ENCODE measurements at places on chromosomes 12 and 14.

GRCh38 chr12:22437031-22437806 lies 102.7 kb upstream of the ST8SIA1 start:
- no peak for DNase-seq

GRCh38 chr12:1920971-1921370 lies 2.5 kb upstream of the CACNA2D4 start:
- DNase-seq = no peak

DNA sequence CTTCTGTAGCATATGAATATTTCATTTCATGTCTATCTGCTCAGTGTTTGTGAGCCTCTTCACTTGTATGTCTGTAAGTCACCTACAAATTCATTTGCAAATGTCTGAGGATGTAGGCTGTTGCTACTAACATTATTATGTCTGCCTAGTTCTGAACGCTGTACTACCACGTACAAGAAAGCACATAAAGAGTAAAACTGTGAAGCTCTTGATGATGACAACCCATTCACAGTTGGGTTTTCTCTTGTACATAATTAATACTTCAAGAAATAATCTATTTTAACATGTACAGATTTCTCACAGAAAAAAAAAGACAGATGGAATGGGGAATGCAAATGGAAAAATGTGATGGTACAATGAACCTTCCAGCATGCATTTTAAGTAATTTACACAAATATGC lies 64.3 kb upstream of the CPNE8 start:
- DNase-seq = no peak

GRCh38 chr12:52877242-52877641 lies 27.6 kb downstream of the KRT8 start:
- no peak for DNase-seq

DNA sequence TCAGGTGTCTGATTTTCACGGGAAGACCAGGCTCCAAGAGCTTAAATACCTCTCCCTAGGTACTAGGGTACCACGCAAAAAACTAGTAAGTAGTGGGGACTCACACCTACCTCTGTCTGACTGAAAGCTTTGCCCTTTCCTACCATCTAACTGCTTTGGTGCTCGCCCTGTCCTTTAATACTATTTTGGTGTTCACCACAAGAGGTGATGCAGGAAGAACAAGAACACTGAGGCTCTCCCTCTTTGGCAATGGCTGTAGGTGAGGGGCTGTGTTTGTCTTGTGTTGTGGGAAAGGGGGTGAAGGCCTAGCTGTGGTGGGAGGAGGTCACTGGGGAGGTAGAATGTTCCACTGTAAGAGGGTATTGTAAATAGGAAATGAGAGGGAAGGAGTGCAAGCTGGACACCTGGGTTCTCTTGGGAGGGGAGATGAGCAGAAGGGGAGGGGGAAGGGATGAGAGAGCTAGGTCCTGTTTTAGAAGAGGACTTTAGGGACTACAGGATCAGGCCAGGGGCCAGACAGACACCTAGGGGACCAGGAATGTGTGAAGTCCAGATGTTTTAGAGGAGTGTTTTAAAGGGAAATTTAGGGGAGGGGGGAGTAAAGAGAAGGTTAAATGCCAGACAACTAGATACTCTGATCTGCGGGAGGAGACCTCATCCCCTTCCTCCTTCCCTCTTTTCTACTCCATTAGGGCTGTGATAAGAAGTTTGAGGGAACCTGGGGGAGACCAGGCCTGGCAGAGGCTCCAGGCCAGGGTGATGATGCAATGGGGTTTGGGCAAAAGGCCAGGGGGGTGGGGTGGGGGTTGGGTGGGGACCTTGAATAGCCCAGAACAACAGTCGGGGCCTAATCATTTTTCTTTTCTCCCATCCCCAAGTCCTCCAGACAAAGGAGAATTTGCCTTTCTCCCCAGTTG lies 2.1 kb downstream of the ITGA5 start:
- peak; percentile 47 for DNase-seq

GRCh38 chr12:116062698-116063097 lies 214.8 kb downstream of the MED13L start:
- no peak for DNase-seq

- no peak for DNase-seq
Measured at GRCh38 chr12:96808587-96808986, 98.5 kb upstream of the NEDD1 start.

GRCh38 chr14:57212919-57213318 lies 55.8 kb downstream of the EXOC5 start:
- DNase-seq = no peak

DNA sequence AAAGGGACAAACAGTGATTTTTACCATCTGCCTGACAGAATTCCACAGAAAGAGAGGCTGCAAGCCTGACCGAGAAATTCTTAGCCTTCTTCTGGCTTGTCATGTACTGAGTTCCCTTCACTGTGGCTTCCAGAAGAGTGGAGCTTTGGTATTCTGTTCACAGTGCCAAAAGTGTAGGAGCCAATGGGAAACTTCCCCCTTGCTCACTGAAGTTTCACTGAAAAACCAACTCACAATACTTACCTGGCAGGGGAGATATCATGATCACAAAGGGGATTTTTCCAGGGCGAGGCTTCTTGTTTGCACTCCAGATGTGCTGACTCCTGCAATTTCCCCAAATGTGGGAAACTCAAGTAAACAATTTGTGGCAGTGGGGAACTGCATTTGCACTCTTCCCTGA lies 31.7 kb upstream of the MMP19 start:
- no peak for DNase-seq

GRCh38 chr12:65941388-65941787 lies 117.1 kb downstream of the HMGA2 start:
- DNase-seq = peak; percentile 79

DNA sequence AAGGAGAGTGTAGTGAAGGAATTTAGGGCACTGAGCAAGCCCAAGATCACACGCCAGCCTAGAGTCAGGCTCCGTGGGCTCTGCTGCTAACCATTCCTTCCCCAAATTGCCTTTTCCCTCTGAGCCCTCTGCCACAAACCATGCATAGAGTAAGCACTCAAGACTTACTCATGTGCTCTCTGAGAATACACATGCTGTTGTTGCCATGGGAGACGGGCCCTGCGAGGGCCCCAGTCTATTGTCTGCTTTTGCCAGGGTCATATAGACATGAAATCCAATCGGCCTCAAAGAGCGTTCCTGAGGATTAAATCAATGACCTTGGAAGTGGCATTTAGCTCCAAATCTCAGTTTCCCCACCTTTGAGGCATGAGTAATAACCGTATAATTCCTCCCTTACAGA lies 48.7 kb upstream of the WSCD2 start:
- DNase-seq = no peak

DNA sequence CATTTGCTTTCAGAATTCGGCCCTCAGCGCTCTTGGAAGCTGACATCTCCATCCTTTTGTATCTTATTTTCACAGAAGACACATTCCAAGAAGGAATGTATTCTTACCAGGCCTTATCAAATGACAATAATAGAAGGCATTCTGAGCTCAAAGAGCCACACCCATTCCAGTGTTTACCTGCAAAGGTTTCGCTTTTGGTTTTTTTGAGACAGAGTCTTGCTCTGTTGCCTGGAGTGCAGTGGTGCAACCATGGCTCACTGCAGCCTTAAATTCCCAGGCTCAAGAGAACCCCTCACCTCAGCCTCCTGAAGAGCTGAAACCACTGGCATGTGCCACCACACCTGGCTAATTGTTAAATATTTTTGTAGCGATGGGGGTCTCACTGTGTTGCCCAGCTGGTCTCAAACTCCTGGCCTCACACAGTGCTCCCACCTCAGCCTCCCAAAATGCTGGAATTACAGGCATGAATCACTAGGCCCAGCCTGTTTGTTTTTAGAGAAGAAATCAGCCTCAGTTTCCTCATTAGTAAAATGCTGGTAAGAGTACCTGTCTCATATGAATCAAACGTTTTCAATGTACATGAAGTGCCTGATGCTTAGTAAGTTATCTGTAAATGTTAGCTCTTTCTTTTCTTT lies 69.2 kb downstream of the SLC6A12 start:
- DNase-seq = no peak

- DNase-seq = no peak
Measured at GRCh38 chr12:42587601-42588523, 1.7 kb downstream of the PRICKLE1 start.

DNA sequence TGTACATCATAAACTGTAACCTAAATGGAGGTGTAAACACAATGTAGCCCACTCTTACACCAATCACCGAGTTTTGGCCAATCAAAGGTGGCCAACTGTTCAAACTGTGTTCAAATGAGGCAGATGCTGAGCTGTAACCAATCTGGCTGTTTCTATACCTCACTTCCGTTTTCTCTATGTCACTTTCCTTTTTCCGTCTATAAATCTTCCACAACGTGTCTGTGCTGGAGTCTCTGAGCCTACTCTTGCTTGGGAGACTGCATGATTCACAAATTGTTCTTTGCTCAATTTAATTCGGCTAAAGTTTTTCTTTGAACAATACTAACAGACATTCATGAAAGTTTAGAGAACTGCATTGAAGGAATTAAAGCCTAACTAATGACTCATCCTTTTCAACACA lies 547.1 kb upstream of the USP15 start:
- no peak for DNase-seq

- DNase-seq = no peak
Measured at GRCh38 chr12:113184098-113184899, 979 bp downstream of the DDX54 start.

DNA sequence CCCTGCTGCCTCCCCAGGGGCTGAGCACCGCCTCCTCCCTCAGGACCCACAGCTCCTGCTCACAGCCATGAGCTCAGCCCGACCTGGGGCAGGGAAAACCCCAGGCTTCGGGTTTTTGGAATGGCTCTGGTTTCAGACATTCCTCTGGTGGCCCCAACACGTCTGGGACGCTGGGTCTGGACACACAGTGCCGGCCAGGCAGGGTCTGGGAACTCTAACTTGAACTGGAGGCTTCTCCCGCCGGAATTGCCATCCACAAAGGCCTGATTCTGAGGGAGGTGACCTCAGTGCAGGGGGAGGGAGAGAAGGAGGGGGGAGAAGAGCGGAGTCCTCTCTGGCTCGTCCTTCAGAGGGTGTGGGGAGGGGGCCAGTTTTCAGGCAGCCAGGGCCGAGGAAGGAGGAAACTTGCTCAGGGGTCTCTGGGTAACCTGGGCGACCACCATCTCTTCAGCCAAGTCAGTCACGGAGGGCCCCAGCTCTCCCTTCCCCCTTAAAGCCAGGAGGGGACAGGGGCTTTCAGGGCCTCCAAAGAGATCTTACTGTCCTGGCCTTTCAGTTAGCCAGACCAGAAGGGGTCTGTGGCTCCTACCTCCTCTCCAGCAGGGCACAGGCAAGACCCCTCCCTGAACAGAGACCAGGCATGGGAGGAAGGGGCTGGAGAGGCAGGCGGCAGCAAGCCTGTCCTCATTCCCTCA lies 19.4 kb downstream of the NCKAP5L start:
- no peak for DNase-seq

GRCh38 chr12:19402743-19403431 lies 36.4 kb upstream of the AEBP2 start:
- peak; percentile 11 for DNase-seq

DNA sequence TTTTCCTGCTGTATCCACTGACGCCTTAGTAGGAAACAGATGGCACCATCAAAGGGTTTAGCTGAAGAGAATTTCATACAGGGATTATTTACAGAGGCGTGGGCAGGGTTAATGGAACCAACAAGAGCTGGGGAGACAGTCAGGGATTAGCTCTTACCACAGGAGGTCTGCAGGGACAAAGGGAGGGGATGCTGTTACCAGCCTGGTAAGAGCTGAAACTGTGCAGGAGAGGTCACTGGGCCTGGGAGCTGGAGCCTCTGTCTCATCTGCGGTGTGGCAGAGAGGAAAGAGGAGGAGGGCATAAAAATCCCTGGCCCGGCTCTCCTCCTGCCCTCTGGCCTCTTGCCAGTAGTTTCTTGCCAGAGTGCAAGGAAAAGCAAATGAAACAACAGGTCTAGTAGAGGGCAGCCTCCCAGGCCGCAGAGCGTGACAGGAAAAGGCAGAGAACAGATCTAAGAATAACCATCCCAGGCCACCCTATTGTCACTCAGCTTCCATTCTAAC lies 18.9 kb upstream of the POC1B start:
- no peak for DNase-seq

DNA sequence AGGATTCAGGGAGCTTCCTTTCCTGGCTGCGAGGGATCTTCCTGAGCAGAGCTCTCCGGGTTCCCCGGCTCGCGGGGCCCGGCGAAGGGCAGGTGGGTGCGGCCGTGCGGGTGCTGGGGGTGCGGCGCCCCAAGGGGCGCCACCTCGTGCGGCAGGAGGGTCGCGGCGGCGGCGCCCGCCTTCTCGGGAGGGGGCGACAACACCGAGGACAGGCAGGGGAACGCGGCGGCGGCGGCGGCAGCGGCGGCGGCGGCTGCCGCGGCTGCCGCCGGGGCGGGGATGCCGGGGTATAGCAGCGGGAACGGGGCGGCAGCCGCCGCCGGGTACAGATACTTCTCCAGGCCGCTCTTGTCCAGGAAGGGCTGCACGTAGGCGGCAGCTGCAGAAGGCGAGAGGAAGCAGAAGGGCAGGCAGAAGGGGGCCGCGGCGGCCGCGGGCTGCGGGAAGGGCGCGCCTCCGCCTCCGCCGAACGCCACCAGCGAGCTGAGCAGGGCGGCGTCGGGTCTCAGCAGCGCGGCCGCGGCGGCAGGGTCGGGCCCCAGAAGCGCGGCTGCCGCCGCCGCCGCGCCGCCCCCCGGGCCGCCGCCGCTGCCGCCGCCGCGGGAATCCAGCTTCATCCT lies 2.7 kb downstream of the BHLHE41 start:
- DNase-seq = peak; percentile 50

DNA sequence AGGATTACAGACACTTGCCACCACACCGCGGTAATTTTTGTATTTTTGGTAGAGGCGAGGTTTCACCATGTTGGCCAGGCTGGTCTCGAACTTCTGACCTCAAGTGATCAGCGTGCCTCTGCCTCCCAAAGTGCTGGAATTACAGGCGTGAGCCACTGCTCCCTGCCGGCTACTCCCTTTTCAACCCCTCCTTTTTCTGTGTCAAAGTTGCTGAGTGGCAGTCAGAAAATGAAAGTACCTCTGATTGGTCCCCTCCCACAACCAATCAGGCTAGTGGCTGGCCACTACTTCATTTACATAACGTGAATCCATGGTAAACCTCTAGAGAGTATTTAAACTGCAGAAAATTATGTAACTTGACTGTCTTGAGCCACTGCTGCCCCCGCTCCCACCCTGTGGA lies 5.9 kb downstream of the RESF1 start:
- DNase-seq = no peak

- no peak for DNase-seq
Measured at GRCh38 chr14:93751946-93752655, 36.2 kb downstream of the PRIMA1 start.

GRCh38 chr12:93950311-93950710 lies 198.1 kb upstream of the PLXNC1 start:
- DNase-seq = no peak

GRCh38 chr14:95660651-95661515 lies 25.3 kb upstream of the TCL1B start:
- no peak for DNase-seq

DNA sequence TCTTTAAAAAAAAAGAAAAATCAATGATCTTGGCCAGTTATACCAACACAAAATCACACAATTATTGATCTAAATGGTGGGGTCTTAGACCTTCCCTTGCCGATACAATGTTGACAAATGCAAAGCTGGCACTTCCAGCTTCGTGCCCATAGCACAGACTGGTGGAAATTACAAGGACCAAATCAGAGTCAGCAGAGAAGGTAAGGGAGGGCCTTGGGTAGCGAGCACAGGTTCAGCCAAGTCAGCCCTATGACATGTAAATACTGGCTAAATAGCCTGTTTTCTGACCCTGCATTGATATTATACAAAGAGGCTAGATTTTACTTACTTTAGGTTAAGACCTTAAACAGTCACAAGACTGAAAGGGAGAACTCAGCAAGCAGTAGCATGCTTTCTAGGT lies 30.3 kb upstream of the WDR89 start:
- no peak for DNase-seq
